ENCODE measurements at places on chromosomes 6 and 20.

DNA sequence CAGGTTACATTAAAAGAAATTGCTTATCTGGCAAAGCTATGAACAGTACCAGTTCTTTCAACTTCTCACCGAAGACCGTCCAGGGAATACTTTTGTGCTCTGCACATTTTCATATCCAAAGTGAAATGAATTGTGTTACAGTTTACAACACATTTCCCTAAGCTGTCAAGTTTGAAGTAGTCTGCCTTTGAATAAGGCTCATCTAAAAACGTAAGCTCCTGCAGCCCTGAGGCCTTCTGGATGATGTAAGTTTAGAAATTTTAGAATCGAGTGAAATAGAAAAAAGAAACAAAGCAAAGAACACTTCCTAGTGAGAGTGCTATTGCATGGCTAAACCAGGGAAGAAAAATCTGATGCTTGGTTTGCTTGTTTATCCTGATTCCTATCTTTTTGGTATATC lies 653.8 kb downstream of the MMUT start:
- no peak for DNase-seq

DNA sequence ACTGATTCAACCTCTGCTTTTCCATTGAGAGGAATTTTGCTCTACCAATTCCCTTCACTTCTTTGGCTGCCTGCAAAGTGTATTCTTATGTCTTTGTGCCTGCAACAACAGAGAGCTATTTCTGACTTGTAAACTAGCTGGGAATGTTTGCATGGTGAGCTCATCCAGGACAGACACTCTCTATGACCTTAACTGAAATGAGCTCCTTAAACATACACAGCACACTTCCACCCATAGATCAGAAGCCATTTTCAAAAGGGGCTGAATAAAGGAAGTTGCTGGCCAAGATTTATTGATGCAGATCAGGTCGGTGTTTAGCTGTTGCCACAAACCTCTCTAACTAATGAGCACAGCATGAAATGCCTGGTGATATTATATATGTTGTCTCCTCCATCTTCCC lies 377.7 kb downstream of the BTBD9 start:
- no peak for DNase-seq

DNA sequence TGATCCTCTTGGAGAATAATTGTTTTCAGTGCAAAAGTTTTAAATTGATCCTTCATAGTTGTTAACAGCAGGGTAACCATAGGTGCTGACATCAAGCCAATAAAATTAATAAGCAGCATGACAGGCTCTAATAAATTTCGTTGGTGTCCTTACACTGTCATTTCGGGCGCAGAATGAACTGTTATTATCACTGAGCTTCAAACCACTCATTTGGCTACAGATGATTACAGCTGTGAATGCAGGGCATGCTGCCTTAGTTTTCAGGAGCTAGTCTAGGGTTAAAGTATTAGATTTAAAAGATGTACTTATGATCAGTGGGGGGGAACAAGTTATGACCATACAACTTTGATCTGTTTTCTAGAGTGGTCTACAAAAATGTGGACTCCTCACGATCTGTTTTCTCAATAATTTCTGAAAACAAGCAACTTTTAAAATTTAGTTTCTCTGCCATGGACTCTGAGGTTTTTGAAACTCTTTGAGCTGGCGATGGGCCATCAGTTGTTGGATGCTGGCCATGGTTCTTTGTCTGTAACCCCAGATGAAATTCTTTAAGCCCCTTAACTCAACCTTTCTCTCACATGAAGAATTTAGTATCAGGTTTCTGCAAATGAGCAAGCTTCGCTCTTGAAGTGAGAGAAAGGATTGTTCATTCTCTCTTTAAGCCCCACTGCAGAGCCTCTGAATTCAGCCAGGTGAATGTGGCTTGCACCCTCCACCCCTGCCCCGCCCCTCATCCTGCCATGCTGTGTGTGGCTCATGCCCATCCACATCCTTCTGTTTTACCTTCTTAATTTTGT lies 99.1 kb upstream of the MTHFD1L start:
- DNase-seq: no peak

- DNase-seq: no peak
These were observed 96.1 kb downstream of the SMLR1 start for GRCh38 chr6:130923350-130923749.

GRCh38 chr20:2330090-2330695 lies 34.4 kb downstream of the TGM3 start:
- no peak for DNase-seq
